H7 (cell line): ENCODE measurements at places on chromosomes 4 and X.
A peak's percentile ranks its signal among the peaks of the same experiment; 100 is the strongest.

DNA sequence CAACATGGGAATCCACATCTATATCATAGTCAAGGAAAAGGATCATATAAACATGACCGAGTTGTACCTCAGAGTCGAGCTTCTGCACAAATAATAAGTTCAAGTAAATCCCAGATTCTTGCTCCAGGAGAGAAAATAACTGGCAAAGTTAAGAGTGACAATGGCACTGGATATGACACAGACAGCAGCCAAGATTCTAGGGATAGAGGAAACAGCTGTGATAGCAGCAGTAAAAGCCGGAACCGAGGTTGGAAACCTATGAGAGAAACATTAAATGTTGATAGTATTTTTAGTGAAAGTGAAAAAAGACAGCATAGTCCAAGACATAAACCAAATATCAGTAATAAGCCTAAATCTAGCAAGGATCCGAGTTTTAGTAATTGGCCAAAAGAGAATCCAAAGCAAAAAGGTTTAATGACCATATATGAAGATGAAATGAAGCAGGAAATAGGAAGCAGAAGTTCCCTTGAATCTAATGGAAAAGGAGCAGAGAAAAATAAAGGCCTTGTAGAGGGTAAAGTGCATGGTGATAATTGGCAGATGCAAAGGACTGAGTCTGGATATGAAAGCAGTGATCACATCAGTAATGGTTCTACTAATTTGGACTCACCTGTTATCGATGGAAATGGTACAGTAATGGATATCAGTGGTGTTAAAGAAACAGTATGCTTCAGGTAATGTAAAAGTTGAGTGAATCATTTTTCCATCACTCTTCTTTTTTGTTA is 50.4 kb downstream of the FABP2 start:
- no peak for DNase-seq

DNA sequence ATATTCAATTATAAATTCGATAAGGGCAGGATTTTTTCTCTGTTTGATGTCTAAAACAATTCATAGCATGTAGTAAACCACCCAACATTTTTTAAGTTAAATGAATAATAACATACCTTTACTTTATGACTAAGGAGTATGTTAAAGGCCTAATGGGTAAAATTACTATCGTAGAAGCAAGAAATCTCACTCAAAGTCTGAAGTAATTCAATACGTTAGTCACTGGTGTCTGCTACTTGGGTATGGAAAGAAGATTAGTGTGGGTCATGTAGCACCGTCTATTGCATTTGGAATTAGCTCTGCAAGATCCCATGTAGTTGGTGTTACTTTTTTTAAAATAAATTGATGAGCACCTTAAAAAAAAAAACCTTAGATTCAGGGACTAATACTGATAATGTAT is 374.5 kb downstream of the GRID2 start:
- no peak for DNase-seq

GRCh38 chrX:49058794-49059193 is at the start of gene CCDC120:
Gene CCDC120 (plus strand): TSS chrX:49058999. CDS start chrX:49062042, 3,043 bp downstream.
- DNase-seq, result peak; percentile 90

DNA sequence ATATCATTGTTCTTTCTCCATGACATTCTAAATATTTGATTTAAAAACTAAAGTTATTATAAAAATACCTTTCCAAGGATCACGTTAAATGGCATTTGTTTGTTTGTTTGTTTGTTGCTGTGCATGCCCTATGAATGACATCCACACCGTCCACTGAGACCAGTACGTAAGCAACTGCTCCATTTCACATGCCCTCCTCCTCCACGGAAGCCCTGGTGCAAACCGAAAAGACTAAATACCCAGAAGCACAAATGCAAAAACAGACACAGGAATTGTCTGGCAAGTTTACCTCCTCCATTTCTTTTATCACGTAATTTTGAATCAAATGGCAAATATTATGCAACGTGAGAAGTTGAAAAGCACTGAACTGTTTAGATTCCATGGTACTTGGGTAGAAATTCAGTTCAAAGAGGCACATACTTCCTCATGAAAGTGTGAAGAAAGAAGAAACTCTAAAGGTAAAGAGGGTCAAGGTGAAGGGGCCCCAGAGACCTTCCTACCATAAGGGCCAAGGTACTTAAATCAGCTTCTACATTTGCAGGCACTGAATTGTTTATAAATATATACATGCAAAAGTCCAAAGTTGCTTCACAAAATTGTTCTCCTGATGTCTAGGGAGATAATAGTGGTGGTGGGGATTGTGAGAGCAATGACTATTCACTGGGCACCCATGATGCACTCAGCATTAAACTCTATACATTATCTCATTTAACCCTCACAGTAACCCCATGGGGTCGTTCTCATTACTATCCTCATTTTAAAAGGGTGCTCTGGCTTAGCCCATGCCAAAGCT is 23.4 kb downstream of the IRF2 start:
- no peak for DNase-seq

- no peak for DNase-seq
Observed at GRCh38 chrX:22409418-22409817, 136.7 kb downstream of the CBLL2 start.

DNA sequence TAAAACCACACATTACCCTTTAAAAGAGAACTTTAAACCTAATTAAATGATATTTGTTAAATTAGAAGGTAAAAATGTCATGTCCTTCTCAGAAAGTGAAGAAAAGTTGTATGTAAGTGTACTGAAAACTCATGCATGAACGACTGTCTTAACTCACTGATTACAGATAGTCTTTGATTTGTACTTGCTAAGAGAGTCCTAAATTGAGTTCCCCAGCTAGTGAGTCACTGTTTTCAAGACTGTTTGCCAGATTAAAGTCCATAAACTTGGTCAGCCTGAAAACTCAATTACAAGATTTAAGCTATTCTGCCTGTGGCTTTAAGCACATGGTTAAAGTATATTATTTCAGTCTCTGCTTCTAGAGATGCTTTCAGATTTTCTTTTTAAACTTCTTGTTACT is 124.9 kb upstream of the ZCCHC13 start:
- DNase-seq, result no peak

- peak; percentile 57 for DNase-seq
Observed at GRCh38 chr4:3363411-3364141, 70.8 kb downstream of the RGS12 start.

DNA sequence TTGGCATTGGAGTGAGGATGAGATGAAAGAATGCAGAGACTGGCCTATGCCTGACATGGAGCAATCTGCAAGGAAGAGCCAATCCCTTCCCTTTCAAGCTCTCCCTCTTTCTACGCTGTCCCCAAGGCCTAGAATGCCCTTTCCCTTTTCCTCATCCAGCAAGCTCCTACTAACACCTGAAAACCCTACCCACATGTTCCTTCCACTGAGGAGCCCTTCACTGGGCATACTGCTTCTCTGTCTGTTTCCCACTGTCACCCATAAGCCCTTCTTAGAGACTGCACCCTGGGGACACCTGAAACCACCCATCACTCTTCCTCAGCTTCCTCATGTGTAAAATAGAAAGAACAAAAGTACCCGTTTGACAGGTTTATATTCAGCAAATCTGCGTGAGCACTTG is 249.6 kb upstream of the PSAPL1 start:
- DNase-seq, result no peak

DNA sequence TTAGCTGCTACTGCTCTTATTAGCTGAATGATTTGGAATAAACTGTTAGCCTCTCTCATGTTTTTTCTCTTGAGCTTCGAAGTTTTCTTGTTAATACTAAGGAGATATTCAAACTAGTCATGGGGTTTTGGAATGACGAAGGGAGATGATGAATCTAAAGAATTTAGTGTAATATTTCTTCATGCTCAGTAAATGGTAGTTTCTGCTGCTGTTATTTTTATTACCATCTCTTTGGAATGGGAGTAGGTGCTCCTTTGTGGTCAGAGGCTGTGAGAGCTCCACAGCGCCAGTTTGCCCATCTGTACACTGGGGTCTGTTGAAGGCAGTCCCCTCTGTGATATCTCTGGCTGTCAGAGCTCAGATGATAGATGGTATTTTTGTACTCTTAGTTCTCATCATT is 33.7 kb downstream of the HTT start:
- no peak for DNase-seq

DNA sequence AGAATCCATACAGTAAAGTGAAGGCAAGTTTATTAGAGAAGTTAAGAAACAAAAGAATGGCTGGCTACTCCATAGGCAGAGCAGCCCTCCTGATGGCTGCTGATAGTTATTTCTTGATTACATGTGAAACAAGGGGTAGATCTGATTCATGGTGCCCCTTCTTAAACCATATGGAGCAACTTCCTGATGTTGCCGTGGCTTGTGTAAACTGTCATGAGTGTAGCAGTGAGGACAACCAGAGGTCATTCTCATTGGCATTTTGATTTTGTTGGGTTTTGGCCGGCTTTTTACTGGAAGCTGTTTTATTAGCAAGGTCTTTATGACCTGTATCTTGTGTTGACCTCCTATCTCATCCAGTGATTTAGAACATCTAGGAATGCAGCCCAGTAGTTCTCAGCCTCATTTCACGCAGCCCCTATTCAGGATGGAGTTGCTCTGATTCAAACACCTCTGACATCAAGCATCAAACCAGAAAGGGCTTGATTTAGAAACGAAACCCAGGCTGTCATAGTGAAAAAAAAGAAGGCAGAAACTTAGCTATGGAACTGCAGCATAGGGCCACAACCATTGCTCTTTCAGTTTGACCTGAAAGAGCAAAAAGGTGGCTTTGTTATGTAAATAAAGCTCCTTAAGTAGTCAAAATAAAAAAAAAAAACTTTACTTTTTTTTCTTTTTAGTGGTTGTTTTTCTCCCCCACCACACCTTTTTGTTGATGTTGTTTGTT is 37.8 kb downstream of the SPCS3 start:
- peak; percentile 13 for DNase-seq

GRCh38 chrX:40615976-40616375 is 7.3 kb upstream of the MPC1L start:
- DNase-seq, result no peak

DNA sequence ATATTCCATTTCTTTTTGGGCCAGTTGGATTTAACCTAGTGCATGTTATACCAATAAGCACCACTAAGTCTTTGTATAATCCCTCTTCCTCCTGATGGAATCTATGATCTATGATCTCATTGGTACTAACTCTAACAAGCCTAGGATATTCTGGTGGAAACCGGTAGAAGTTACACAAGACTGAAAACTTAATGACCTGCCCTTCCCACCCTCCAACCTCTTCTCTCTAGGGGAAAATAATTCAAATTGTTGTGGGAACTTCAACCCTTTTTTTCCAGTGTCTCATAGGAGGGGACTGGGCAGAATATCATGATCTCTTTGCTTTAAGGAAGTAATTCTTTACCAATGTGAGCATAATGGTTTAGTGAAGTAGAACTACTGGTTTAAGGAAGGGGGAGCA is 289.5 kb upstream of the BOD1L1 start:
- DNase-seq, result no peak

DNA sequence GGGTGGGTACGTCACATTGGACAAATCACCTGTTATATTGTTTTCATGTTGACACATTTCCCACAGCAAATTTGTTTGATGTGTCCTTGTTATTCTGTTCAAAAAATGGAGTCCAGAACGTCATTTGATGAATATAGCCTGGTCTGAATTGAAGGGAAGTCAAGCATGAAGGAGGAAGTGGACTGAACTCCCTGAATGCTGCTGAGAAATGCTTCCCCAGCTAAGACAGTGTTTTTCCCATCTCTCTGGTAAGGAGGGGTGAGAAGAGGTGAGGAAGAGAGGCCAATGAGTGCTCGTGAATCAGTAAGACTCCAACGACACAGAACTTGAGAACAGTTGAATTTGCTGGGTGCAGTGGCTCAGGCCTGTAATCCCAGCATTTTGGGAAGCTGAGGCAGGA is 127.4 kb downstream of the RBM47 start:
- DNase-seq, result no peak

DNA sequence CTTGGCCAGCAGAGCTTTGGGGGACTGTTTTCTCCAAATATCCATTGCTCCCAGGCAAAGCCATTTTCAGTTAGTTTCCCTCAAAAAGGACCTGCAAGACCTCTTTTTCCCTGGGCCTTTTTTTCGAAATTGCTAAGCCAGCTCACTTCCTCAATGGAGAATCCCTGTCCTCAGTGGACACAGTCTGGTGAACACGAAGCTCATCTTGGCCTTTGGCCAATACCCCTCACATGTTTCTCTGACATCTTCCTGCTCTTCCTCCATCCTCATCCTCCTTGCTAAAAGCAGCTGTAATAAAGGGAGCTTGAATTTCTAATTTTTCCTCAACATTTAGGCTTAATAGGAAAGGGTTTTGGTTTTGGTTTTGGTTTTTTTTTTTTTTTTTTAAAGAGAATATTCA is 17.6 kb upstream of the PRPS1 start:
- no peak for DNase-seq

DNA sequence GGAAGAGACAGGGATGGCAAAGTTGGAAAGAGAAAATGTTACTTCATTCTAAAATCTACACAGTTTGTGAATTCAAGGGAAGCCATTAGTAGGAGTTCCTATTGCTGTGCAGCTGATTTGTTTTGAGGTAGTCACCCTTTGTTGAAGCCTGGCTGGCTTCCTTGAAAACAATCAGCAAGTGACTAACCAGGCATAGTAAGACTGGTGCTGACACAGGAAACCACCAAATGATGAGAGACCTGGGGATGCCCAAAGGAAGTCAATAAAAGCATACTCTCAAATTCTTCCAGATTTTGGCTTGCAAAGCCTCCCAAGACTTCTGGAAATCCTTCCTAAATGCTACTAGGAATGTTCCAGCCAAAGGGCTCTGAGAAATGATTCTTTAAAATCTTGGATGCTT is 23.9 kb upstream of the PRDM8 start:
- no peak for DNase-seq

- DNase-seq, result no peak
Observed at GRCh38 chr4:25346913-25347312, 30.1 kb upstream of the ANAPC4 start.

GRCh38 chr4:168291242-168291641 is 27.3 kb downstream of the DDX60 start:
- DNase-seq, result no peak

DNA sequence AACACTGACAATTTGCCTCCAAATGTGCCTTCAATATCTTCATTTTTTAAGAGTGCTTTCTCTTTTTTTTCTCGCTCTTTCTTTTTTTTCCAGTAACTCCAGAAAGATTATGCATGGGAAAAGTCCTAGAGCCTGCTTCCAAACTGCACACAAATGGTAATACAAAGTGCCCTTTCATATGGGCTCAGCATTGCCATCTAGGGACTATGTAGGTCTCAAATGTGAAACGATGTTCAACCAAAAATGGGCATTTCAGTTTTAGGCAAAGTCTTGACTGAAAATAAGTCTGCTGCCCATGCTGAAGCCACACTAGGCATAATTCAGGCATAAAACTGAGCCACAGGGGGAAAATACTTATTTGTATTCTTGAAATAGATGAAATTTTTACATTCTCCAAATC is 65.6 kb downstream of the SYNPO2 start:
- no peak for DNase-seq

DNA sequence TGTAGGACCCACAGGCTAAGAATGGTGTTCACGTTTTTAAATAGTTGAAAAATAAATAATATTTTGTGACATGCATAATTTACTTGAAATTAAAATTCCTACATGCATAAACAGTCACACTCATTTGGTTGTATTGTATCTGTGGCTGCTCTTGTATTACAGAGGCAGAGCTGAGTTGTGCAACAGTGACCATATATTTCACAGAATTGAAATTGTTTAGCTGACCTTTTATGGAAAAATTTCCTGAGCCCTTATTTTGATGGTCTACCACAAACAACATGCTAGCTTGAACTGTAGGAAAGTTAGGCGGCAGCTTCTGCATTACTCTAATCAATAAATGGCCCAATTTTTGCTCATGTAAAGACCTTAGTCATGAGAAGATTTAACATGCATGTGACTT is 633.4 kb upstream of the AADAT start:
- no peak for DNase-seq

- no peak for DNase-seq
Observed at GRCh38 chrX:111881715-111882114, 5.7 kb downstream of the TRPC5OS start.
